ENCODE measurements at places on chromosomes 11 and 22.
A peak's percentile ranks its signal among the peaks of the same experiment; 100 is the strongest.

- DNase-seq, result no peak
Observed at GRCh38 chr11:34446386-34446785, 7.7 kb downstream of the CAT start.

DNA sequence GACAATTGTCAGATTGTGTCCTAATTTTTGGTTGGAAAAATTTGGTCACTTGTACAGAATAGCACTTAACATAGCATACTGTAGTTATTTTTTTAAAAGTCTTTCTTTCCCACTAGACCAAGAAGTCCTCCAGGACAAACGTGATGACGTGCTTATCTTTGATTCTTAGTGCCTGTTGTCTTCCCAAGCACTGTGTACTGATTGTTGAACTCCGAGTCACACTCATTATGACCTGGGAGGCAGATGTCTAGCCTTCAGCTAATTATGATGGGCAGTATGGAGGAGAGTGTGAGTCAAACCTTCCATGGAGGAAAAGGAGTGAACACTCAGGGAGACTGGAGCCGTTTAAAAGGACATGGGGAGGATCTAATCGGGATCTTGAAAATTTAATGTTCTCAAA lies 119.8 kb downstream of the SPON1 start:
- no peak for DNase-seq

GRCh38 chr11:119416606-119417580 lies 6.1 kb downstream of the THY1 start:
- DNase-seq, result peak; percentile 52

DNA sequence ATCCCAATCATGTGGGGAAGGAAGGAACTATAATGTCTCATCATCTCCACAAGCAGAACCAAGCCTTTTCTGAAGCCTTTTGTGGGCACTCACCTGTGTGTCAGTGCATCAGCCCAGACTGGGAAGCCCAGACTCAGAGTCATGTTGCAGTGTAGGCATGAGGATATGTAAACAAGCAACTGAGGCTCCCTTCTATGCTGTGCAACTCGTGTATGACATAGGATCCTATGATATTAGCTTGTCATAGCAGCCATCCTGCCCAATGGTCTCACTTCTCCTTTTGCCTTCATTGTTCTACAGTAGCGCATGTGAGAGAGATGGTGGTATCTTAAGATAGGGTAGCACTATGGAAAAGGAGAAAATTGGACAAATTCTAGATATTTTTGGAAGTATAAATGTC lies 103.4 kb upstream of the OLFML1 start:
- no peak for DNase-seq

DNA sequence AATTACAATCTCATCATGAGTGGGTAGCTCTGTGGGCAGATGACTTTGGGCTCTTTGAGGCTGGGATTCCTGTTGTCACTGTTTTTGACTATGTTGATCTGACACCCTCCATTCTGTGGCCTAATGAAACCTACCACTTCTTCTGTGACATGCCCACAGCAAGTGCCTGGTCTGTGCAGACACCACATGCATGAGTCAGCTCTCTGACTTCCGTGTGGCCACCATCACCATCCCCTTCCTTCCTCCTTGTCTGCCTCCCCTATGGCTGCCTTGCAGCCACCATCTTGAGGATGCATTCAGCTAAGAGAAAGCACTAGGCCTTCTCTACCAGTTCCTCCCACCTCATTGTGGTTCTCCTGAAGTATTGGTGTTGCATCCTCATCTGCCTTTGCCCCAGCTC lies 15.3 kb upstream of the OR10V1 start:
- DNase-seq, result no peak

- DNase-seq, result peak; percentile 47
Observed at GRCh38 chr11:116791002-116791812, 472 bp downstream of the APOA5 start.

DNA sequence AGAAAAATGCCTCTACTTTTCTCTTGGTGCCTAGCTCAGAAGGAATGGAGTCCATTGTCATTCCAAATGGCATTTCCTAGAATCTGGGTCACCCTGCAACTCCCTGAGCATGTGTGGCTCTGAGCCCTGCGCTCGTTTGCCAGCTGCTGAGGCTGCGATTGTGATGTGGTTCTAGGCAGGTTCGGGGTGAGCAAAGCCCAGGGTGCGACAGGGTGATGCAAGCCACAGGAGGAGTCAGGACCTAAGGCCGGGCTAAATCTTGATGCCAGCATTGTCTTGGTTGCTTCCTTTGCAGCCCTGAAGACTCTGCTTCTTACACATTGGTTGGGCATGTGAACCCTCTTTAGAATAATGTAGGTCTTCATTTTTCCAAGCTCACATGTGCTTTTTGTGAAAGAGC lies 131.0 kb downstream of the MORC2 start:
- peak; percentile 54 for DNase-seq

DNA sequence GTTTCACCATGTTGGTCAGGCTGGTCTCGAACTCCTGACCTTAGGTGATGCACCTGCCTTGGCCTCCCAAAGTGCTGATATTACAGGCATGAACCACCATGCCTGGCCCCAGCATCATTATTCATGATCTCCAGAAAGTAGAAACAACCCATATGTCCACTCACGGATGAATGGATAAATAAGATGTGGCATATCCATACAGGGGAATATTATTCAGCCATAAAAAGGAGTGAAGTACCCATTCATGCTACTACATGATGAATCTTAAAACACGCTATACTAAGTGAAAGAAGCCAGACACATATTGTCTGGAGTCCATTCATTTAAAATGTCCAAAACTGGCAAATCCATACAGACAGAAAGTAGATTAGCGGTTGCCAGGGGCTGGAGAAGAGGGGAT lies 79.9 kb upstream of the TCF20 start:
- no peak for DNase-seq

DNA sequence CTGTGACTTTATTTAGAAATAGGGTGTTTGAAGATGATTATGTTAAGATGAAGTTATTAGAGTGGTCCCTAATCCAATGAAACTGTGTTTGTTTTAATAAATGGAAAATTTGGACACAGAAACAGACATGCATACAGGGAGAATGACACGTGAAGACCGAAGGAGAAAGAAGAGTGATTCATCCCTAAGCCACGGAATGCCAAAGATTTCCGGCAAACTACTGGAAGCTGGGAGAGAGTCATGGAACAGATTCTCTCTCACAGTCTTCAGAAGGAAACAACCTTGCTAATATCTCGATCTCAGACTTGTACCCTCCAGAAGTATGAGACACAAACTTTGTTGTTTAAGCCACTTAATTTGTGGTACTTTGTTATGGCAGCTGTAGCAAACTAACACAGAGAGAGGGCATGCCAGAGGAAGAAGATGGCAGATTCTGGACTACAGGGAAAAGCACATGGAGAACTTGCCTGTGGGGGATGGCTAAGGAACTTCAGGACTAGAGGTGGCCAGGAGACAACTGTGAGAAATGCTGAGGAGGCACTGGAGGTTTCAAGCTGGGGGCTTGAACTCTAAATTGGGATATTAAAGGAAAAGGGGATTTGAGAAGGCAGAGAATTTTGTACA lies 733.5 kb upstream of the CCDC90B start:
- DNase-seq, result no peak

Data from occipital lobe (tissue), 3 donors.